Stimulated activated CD8-positive, alpha-beta memory T cell treated with anti-CD3 and anti-CD28 coated beads, Interleukin-7, amount 100 ng/mL, for 1 hour (primary cell): ENCODE measurements at places on chromosomes 1 and 21.

GRCh38 chr1:225754940-225755641 is 22.5 kb upstream of the SRP9 start:
- DNase-seq = no peak

DNA sequence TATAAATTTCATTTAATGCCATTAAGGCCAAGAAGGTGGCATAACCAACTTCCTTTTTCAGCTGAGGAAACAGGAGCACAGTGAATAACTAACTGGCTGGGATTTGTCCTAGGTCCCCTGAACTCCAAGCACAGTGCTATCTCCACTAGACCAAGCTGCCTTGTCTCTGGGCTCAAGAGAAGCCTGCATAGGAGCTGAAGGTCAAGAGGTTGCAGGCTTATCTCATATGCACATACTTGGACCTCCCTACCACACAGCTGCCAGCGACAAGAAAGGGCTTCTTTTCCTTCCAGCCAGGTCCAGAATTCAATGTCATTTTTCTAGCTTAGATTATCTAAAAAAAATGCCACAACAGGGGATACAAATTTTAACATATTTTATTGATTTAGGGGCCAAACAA is 27.1 kb downstream of the AK2 start:
- no peak for DNase-seq

DNA sequence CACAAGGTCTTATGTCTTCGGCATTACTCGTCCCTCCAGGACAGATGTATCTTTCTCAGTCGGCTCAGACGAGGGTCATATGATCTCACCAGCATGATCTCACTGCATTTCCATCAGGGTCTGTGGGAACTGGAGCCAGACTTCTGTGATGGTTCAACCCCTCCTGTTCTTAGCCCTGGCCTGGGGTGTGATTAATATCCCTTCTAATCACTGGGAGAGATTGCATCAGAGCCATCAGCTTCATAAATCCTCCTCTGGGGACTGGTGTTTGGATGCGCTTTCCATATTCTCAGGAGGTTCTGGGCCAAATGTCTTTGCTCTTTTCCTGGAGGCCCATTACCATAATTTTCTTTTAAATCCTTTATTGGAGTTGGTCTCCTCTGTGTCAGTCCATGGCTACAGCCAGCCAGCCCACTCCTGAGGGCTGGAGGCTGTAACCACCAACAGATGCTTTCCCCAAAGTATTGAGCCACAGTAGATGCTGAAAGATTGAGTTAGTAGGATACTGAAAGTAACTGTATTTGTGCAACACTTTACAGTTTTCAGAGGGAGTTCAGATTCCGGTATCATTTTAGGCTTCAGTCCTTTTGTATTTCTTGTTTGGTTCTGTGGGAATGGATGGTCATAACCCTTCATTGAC is 20.0 kb downstream of the CACNA1E start:
- no peak for DNase-seq

DNA sequence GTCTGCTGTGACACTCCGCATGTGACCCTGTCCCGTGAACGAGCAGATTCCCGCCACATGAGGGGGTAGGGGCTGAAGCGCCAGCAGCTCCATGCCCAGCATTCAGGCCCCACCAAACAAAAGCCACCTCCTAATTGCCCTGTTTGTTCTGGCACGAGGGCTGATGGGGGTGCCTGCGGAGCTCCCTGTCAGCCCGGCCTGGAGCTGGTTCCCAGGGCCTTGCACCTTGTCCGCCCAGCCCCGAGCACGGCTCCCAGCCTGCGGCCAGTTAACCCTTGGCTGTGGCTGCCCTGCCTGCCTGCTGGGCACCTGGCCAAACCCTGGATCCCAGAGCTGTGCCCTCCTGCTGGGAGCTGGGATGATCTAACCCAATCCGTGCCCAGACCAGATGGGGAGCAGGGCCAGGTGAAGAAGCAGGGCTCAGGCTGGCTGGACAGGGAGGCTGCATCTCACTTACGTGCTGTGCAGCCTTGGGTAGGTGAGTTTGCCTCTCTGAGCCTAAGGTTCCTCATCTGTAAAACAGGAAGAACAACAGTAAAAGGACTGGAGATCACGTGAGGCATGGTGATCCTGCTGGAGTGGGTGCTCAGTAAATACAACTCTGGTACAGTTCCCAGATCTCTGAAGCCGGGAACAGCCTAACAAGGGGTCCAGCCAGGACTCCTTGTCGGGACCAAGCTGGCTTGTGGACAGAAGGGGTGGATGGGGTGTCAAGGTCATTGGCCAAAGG is 110.9 kb upstream of the IFFO2 start:
- DNase-seq = no peak

DNA sequence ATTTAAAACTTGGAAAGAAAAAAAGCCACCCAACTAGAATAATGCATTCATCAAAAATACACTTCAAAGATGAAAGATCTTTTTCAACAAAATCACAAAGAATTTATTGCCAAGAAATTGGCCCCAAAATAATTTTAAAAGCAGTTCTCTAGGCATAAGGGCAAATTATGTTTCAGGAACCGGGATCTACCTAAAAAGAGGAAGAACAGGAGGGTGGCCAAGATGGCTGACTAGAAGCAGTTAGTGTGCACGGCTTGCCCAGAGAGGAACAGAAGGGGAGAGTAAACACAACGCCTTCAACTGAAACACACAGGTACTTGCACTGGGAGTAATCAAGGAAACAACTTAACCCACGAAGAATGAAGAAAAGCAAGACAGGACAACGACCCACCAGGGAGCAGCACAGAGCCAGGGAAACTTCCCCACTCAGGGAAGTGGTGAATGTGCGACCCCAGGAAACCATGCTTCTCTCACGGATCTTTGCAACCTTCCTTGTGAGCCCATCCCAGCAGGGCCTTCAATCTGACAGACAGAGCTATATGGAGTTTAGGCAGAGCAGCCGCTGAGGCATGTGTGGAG is 46.1 kb downstream of the ACKR1 start:
- DNase-seq = no peak
